Sciatic nerve (tissue), 2 donors: ENCODE measurements at places on chromosomes 5 and 9. TPM values are rescaled to one million over a fixed set of nuclear protein-coding genes. Genes with fewer than 3 reads are reported as not detected.

The TMC1 gene
- 0.36 TPM for total RNA-seq

The PCDHA7 gene
- total RNA-seq = 0.45 TPM

The SLC25A2 gene
- 1.4 TPM for total RNA-seq

The PCDHGC5 gene
- total RNA-seq = 3.8 TPM

The SHOC1 gene
- total RNA-seq = not detected

The SARDH gene
- total RNA-seq = 6.0 TPM

The SLC36A3 gene
- not detected for total RNA-seq

The LCP2 gene
- total RNA-seq = 45.2 TPM

The DNAI1 gene
- 0.58 TPM for total RNA-seq

The KIF27 gene
- 10.7 TPM for total RNA-seq

The CNTNAP3 gene
- total RNA-seq = 10.5 TPM

The GADD45G gene
- 3.5 TPM for total RNA-seq
